Endothelial cell of coronary artery (primary cell): ENCODE measurements at places on chromosomes 16 and 17. TPM values are rescaled to one million over a fixed set of nuclear protein-coding genes. Genes with fewer than 3 reads are reported as not detected.

Gene PRSS27
- total RNA-seq, result 0.09 and 0.28 TPM in 2 replicates

Gene KRTAP17-1
- not detected in 2 replicates for total RNA-seq

Gene CACNG5
- total RNA-seq, result not detected in 2 replicates

Gene FBXW10
- under 0.01 TPM in 1 of 2 replicates, not detected in the other for total RNA-seq

Gene THUMPD1
- total RNA-seq, result 48.6 and 56.9 TPM in 2 replicates

Gene KCNAB3
- total RNA-seq, result 0.19 and 0.27 TPM in 2 replicates
